Esophagus squamous epithelium (tissue), 5 donors: ENCODE measurements at places on chromosomes 6 and 20.

GRCh38 chr20:59428441-59429205, 128.2 kb downstream of the EDN3 start:
- DNase-seq, result no peak

GRCh38 chr20:54382419-54382818, 93.0 kb upstream of the DOK5 start:
- DNase-seq, result no peak

DNA sequence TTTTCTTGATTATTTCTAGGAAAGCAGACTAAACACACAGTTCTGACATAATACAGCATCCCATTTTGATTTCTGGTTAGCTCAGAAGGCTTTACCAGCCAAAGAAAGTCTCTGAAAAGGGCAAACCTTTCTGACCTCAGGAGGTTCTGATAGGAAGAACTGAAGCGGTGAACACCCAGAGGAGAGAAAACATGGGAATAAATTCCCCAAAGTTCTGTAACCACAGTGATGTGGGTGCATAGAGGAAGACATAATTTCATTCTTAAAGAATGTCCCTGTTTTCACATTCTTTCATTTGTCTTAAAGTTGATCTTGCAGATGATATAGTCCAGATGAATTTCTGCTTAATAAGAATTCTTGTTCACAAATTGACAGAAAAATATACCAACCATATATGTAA, 60.3 kb downstream of the RSPO3 start:
- DNase-seq, result no peak

GRCh38 chr6:159939591-159940016, 29.3 kb upstream of the IGF2R start:
- no peak for DNase-seq
